ACHN (cell line): ENCODE measurements at places on chromosomes 3 and 15.

DNA sequence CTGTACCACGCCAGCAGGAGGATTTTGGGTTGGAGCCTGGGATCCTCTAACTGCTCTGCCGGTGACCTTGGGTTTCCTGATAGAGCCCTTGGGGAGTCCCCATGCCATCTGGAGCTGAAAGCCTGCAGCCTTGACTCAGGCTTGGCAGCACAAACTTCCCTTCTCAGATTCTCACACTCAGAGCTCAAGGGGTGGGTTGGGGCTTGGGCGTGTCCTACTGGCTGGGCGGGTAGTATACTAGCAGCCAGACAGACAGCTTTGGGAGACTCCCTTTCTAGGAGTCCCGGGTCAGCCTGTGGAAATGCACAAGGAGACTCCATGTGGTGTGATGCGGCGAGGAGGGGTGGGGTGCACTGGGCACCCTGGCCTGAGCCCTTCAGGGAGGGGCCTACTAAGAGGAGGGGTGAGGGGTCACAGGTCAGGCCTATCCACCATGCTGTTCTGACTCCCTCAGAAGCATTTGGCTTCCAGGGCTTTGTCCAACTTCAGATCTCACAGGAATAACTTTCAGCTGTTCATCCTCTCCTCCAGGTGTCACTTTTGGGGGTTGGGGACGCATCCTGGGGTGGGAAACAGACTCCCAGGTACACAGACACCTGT, 21.6 kb upstream of the PLXNA1 start:
- DNase-seq, result no peak

DNA sequence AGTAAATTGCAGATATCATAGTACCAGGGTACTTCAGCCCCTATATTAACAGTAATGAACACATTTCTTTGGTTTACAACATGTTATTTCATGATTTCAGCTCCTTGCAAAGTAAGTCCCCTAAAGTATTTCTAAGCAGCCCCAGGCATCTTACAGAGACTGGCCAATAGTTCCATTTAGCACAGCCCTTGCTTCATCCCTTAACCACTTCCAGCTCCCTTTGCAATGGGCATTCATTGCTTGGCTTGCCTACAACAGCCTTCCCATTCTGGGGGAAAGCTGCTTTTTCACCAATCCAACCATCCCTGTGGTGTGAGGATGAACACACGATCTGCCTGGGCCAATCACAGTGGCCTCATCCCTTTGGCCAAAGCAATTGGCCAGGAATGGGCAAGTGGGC, 67.2 kb upstream of the XCR1 start:
- DNase-seq, result no peak

- DNase-seq, result no peak
Measured at GRCh38 chr15:94059013-94059587, 172.3 kb upstream of the MCTP2 start.

GRCh38 chr15:39706206-39706605, 76.4 kb downstream of the FSIP1 start:
- DNase-seq, result no peak

GRCh38 chr15:100781961-100782530, 97.6 kb upstream of the ALDH1A3 start:
- DNase-seq, result no peak

GRCh38 chr3:23079976-23080375, 123.2 kb upstream of the UBE2E2 start:
- DNase-seq, result peak; percentile 29

- DNase-seq, result peak; percentile 48
Measured at GRCh38 chr3:183122257-183122932, 23.1 kb upstream of the MCCC1 start.

GRCh38 chr3:151568184-151568583, 107.3 kb upstream of the IGSF10 start:
- DNase-seq, result no peak

DNA sequence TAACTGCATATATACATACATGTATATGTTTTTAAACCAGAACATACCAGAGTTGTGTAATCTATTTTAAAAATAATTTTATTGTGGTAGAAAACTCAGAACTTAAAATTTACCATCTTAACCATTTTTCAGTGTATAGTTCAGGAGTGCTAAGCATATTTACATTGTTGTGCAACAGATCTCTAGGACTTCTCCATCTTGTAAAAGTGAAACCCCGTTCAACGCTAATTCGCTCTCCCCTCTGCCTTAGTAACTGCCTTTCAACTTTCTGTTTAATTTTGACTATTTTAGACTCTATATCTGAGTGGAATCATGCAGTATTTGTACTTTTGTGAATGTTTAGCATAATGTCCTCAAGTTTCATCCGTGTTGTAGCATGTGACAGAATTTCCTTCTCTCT, 51.8 kb upstream of the SSR3 start:
- no peak for DNase-seq

DNA sequence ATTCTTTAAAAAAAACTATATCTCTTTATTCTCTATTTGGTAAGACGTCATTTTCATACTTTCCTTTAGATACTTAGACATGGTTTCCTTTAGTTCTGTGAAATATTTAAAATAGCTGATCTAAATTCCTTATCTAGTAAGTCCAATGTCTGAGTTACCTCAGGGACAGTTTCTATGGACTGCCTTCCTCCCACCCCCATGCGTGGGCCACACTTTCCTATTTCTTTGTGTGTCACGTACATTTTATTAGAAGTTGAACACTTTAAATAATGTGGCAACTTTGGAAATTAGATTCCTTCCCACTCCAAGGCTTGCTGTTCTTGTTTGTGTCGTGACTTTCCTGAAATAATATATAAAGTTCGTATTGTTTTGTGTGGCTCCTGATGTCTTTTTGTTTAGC, 260.7 kb downstream of the EDEM1 start:
- DNase-seq, result no peak

- no peak for DNase-seq
Measured at GRCh38 chr3:56778893-56779292, 22.9 kb downstream of the ARHGEF3 start.

DNA sequence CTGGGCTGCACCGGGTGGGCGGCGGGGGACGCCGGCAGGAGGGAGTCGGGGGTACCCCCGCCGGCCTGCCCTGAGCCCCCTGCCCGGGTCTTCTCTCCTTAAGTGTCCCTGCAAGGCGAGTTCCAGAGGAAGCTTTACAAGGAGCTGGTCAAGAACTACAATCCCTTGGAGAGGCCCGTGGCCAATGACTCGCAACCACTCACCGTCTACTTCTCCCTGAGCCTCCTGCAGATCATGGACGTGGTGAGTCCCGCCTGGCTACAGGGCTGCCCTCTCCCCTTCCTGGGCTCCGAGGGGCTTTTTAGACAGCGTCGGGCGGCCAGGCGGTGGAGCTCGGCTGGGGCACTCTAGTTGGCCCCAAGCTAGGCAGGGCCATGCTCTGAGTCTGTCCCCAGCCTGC, 480 bp downstream of the CHRNA7 start:
- DNase-seq, result no peak

- no peak for DNase-seq
Measured at GRCh38 chr3:149934524-149934923, 36.2 kb downstream of the PFN2 start.

DNA sequence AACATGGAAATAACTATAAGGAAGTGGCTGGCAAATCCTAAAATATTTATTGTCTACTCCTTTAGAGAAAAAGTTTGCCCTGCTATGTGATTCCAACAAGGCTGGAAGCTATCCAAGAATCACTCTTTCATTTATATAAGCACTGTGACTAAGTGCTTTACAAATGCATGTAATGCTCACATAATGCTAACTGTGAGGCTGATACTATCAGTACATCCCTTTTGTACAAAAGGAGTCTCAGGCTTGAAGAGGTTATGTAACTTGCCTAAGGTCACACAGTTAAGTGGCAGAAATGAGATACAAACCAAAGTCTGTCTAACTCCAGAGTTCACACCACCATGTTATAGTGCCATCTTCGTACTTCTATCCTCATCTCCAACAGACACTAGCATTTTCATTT, 17.0 kb downstream of the TOPBP1 start:
- DNase-seq, result peak; percentile 42

GRCh38 chr3:78644847-78645246, 1123.0 kb downstream of the ROBO1 start:
- no peak for DNase-seq

DNA sequence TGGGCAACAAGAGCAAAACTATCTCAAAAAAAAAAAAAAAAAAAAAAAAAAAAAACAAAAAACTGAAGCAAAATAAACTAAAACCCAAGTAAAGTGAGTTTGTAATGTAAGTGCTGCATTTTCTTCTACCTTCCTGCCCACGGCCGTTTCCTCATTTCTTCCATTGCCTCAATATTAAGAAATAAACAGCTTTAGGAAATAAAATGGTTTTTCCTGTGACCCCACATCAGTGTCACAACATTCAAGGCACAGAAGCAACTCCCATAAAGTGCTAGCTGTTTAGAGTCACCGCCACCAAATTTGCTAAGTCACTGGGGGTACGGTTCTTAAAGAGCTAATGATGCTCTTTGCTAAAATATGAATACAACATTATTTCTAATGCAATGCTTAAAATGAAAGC, 3.3 kb downstream of the PKM start:
- no peak for DNase-seq

- no peak for DNase-seq
Measured at GRCh38 chr15:90121086-90121485, 18.8 kb upstream of the IDH2 start.

DNA sequence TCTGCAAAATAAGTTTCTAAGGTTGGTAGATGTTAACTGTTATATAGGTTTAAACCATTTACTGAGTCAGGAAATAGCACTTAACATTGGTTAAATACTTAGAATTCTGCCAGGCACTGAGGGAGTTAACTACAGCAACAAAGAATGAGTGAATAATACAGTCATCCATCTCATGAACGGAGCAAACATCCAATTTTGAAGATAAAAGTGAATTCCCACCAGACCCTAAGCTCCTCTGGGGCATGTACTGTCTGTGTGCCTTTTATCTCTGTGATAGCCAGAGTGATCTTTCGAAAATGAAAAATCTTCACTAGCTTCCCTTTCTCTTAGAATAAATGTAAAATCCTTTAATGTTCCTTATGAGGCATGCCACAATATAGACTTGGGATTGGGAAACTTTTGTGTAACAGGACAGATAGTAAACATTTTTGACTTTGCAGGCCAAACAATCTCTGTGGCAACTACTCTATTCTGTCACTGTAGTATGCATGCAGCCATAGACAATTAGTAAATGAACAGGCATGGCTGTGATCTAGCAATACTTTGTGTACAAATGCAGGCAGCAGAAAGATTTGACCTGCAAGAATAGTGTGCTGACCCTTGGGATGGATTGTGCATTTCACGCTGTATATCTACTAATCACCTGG, 294.5 kb upstream of the LMCD1 start:
- DNase-seq, result no peak

GRCh38 chr15:59255680-59256336, 49.2 kb downstream of the LDHAL6B start:
- no peak for DNase-seq

GRCh38 chr15:56806148-56806536, 72.8 kb upstream of the ZNF280D start:
- peak; percentile 7 for DNase-seq

GRCh38 chr3:41569632-41570305, 370.5 kb downstream of the CTNNB1 start:
- DNase-seq, result no peak
